NCI-H2081 treated with DMSO at 0.1 percent for 48 hours (cell line): ENCODE measurements at places on chromosomes 1 and 21.

DNA sequence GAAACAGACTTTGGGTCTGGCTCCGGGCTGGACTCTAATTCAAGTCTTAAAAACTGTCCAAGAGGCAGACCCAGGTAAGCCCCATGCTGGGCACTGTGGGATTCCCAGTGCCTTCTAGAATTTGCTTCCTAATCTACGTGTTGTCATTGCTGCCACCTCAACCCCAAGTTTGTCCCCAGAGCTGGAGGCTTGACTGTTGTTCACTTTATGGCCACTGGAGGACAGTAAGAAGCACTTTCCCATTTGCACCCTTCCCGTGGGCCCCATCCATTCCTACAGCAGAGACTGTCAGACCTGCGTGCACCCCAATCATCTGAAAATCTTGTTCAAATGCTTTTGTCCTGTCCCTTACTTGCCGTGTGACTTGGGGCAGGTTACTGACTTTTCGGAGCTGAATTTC, 29.4 kb upstream of the VASH2 start:
- DNase-seq: no peak

DNA sequence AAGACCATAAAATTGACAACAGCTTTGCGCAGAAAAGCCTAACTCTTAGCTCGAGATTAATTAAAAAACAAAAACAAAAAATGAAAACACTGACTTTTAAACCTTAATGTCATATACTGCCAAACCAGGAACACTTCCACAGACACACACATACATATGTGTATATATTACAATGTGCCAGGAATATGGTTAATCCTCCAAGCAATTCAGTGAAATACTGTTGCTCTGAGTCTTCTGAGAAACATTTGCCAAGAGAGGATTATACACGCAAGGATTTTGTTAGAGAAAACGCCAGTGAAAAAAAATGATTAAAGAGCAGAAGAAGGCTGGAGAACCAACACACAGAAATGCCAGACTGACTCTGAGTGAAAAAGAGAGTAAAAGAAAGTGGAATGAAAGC, 116.7 kb upstream of the CHRM3 start:
- no peak for DNase-seq

- no peak for DNase-seq
Measured at GRCh38 chr21:46081862-46082712, 15.8 kb upstream of the COL6A2 start.

DNA sequence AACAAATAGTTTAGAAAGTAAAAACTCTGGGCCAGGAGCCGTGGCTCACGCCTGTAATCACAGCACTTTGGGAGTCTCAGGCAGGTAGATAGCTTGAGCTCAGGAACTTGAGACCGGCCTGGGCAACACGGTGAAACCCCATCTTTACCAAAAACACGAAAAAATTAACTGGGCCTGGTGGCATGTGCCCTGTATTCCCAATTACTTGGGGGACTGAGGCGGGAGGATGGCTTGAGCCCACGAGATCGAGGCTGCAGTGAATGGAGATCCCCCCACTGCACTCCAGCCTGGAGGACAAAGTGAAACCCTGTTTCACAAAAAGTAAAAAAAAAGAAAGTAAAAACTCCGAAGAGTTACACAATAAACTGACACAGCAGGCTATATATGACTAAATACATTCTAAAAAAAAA, 10.6 kb downstream of the CEP170 start:
- no peak for DNase-seq

DNA sequence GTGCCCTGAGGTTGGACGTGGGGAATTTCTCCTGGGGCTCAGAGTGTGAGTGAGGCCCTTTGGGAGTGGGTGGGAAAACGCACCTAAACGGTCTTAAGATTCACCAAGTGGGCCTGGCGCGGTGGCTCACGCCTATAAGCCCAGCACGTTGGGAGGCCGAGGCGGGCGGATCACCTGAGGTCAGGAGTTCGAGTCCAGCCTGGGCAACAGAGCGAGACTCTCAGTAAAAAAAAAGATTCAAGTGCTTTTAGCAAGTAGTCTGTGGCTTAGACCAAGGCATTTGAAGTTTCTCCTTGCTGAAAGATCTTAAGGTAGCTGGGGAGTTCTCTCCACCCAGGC, 1.4 kb downstream of the RPS8 start:
- no peak for DNase-seq

DNA sequence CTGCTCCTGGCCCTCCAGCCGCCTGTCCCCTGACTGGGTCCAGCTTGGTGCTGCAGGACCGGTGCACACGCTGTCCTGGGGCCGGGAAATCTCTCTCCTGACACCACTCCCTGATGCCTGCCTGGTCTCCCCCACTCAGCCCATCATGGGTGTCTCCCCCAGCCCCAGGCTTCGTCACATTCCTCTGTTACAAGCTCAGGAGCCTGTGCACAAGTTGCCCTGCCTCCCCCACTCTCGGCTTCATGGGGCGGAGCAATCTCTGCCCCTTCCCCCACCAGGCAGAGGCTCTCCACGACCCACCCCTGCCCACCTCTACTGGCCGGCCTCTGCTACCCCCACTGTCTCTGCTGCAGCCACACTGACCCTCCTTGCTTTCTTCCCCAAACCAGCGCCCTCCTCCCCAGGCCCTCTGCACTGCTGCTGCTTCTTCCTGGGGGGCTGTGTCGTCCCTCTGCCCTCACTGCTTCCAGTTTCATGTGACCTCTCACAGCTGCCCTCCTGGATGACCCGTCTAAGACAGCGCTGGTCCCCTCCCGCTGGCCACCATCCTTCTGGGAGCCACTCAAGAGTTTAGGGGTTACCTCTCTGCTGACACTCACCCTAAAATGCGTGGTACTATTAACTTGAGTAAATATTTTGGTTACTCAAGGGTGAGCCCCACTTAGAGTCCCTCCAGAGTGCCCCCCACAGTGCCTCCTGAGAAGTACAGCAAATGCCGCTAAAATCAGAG, 5.7 kb upstream of the RIPK4 start:
- DNase-seq: no peak

- DNase-seq: no peak
Measured at GRCh38 chr1:99297923-99298322, 33.6 kb downstream of the PLPPR4 start.

GRCh38 chr1:116983678-116984077, 17.9 kb upstream of the CD101 start:
- no peak for DNase-seq
